ENCODE measurements at places on chromosomes 3 and 15. TPM values are rescaled to one million over a fixed set of nuclear protein-coding genes. Genes with fewer than 3 reads are reported as not detected.

MASP1 gene
- total RNA-seq, result 2.3 TPM

HSPBAP1 gene
- 13.4 TPM for total RNA-seq

GPR62 gene
- total RNA-seq, result not detected

CSPG5 gene
- total RNA-seq, result 0.51 TPM

ALPK3 gene
- 38.8 TPM for total RNA-seq

INKA1 gene
- 14.0 TPM for total RNA-seq

KLHL40 gene
- total RNA-seq, result not detected

SERPINI2 gene
- not detected for total RNA-seq

GOLGA8O gene
- total RNA-seq, result 0.51 TPM

CACNA2D3 gene
- total RNA-seq, result not detected

OIP5 gene
- 3.6 TPM for total RNA-seq

STAB1 gene
- total RNA-seq, result 464 TPM

ZMYND10 gene
- 0.05 TPM for total RNA-seq

CDHR4 gene
- total RNA-seq, result not detected

NPAP1 gene
- not detected for total RNA-seq

BCHE gene
- 20.4 TPM for total RNA-seq

CHST2 gene
- total RNA-seq, result 7.8 TPM

TUBGCP4 gene
- total RNA-seq, result 15.3 TPM

CACNA2D2 gene
- not detected for total RNA-seq

TPRG1 gene
- total RNA-seq, result not detected
